ENCODE measurements at places on chromosomes 4 and X.

DNA sequence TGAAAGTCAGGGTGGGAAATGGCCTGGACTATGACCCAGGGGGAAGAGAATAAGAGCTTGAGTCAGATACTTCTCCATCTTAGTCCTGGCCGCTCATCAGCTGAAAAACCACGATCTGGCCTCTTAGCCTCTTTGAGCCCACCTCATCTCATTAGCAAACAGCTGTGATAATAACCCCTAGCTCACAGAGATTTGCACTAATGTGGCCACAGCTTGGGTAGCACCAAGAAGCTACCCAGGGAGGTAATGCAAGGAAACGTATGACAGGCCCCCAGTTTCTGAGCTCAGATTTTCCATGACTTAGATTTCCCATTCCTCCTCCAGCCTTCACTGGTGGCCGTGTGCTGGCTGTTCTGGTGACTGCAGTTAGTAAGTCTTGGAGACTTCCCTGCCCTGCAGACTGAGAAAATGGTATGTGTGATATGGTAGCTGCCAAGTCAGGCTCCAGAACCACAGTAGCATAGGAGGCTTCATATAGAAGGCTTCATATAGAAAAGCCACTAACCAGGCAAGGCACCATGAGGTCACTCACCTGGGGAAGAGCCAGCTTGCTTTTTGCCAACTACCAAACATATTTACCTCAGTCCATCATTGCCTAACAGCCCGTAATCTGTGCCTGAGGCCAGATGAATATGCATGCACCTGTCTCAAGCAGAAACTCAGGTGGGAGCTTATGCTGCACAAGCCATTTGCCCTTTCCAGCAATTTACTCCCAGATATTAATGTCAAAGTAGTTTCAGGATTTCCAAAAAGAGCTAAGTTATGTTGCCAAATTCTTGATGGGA, 51.4 kb upstream of the GABRE start:
- DNase-seq: no peak

DNA sequence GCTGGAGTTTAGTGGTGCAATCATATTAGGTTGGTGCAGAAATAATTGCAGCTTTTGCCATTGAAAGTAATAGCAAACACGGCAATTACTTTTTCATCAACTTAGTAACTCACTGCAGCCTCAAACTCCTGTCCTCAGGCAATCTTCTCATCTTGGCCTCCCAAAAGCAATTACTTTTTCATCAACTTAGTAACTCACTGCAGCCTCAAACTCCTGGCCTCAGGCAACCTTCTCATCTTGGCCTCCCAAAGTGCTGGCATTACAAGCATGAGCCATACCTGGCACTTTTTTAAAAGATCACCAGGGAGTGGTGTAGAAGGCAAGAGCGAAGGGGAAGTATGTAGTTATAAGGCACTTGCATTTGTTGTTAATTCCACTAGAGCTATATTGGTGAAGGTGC, 491.1 kb upstream of the ADGRL3 start:
- DNase-seq: no peak

DNA sequence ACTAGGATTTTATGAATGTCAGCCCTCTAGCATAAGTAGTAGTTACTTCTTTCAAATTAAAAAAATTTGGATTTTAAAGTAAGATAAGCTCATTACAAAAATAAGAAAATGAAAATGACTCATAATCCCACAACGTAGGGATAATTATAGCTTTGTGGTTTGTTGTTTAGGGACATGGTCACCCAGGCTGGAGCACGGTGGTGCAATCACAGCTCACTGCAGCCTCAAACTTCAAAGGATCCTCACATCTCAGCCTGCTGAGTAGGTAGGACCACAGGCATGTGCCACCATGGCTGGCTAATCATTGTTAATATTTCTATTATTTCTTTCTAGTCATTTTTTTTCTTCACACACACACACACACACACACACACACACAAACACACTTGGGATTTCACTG, 57.6 kb downstream of the PLAC1 start:
- no peak for DNase-seq

DNA sequence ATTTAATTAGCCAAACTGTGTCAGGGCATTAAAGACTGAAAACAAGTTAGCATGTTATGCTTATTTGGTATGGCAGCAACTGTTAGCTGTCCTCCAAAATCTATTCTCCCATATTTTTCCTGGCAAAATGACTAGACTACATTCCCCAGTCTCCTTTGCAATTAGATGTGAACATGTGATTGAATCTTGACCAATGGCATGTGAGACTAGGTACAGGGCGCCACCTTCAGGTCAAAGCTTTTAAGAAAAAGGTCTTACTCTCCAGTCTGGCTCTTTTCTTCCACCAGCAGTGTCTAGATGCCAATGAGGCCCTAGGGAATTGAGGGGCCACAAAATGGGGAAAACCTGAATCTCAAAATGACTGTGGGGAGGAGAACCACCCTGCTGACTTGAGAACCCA, 408.2 kb downstream of the SMARCA1 start:
- no peak for DNase-seq

- DNase-seq: no peak
Observed at GRCh38 chrX:100363896-100364295, 46.2 kb downstream of the PCDH19 start.

- no peak for DNase-seq
Observed at GRCh38 chr4:184364100-184364921, 110.0 kb downstream of the IRF2 start.

- no peak for DNase-seq
Observed at GRCh38 chrX:56268888-56269287, 36.7 kb downstream of the KLF8 start.

GRCh38 chr4:87007528-87008446, 73.0 kb downstream of the AFF1 start:
- DNase-seq: peak; percentile 21

DNA sequence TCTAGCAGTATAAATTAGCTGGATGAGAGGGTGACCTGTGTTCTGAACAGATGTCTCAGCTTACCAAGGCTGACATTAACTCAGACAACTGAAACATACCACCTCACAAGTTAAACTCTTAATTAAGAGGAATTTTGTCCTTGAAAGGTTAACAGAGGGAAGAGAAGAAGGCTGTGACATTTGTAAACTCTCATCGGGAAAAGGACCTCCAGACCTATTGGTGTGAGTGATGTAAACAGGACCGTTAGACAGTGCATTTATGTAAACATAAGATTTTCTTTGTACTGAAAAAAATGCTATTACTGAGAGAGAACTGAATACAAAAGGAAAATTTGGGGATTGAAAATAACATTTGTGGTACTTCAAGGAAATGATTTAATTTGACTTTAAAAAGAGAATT, 308.4 kb upstream of the DIAPH2 start:
- no peak for DNase-seq

DNA sequence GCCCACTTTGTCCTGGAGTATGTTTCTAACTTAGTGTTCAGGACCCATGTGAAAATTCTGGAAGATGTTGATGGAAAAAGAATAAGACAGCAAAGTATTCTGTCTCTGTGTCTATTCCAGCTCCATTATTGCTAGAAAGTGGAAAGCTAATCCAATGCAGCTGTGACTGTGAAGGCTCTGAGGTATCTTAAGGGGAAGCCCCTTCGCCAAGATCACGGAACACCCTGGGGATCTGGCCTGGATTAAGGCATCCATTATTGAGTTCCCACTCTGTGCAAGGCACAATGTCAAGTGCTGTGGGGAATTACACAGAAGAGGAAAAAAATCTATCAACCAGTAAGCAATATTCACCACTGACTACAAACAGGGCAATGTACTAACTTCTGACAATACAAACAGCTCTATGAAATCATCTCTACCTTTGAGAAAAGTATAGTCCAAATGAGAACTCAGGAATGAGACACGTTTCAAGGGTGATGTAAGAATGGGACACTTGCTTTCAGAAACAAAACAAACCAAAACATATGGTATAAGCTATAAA, 222.1 kb downstream of the LDB2 start:
- no peak for DNase-seq

- DNase-seq: no peak
Observed at GRCh38 chr4:124708517-124709300, 3.8 kb downstream of the ANKRD50 start.

- no peak for DNase-seq
Observed at GRCh38 chr4:47101453-47101852, 70.1 kb downstream of the GABRB1 start.

DNA sequence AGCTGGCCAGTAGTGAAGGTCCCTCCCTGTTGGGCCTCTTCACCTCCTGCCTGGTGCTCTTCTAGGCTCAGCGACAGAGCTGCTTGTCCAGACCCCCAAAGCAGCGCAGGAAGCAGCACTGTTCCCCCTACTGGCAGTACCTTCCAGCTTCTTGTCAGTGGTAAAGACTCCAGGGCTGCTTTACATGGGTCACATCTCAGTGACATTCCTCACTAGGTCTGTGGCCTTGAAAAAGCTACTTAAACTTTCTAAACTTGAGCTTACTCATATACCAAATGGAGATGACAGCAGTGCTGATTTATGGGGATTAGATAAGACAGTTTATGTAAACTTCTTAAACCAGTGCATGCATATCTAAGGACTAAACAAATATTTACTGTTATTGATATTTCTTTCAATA, 117.3 kb downstream of the FAT4 start:
- DNase-seq: no peak

GRCh38 chrX:2732076-2732475, 19.8 kb upstream of the XG start:
- no peak for DNase-seq

DNA sequence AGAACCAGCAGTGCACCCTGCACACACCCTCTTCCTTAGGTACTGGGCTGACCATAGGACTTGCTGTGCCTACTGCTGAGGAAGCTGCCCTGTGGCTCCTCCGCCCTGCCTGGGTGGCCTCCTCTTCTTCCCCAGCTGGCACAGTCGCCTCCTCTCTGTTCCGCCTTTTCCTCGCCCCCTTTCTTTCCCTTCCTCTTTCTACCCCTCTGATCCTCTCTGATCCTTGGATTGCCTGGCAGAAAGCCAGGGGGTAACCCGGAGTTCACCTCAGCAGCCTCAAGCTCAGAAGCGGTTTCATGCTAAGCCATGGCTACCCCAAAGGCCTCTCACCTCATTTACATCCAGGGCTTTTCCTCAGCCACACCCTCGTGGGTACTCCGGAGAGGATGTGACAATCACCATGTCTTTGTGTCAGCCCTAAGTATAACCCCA, 136.2 kb downstream of the SMIM20 start:
- no peak for DNase-seq

DNA sequence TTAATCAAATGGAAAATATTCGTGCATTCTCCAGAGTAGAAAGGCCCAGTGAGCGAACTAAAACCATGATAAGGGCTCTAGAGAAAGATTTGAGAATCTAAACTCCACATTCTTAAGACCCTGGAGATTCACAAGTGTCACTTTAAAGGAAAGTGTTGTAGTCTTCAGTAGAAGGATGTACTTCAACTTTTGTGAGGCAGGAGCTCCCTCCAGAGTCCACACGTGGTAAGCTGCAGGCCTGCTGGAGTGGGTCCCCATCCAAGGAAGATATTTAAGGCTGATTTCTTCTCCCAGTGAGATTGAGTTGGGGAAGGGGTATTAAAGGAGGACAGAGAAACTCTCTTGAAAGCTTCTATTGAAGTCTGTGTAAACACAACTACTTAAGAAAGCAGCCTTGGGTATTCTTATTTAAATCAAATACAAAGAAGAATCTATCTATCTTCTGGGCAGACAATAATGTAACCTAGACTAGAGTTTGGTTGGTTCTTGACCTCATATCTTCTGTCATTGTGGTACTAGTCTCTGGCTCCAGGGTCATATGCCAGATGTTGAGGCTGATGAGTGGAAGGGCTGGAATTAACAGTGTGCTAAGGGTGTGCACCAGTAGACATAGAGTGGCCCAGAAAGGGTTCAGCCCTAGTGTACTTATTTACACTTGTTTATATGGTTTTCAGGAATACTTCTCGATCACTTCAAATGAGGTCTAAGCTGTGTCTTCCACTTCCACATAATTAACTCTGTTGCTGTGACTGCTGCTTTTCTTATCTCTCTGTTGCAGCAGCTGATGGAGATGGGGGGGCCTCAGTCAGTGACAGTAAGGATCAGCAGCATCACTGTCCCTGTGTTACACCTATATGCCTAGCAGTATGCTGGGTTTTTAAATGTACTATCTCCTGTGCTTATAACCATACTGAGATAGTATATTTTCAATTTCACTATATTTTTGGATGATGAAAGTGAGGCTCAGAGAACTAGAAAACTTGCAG, 76.1 kb downstream of the HMGB2 start:
- peak; percentile 24 for DNase-seq

GRCh38 chr4:146585761-146586333, 52.8 kb upstream of the POU4F2 start:
- DNase-seq: no peak

DNA sequence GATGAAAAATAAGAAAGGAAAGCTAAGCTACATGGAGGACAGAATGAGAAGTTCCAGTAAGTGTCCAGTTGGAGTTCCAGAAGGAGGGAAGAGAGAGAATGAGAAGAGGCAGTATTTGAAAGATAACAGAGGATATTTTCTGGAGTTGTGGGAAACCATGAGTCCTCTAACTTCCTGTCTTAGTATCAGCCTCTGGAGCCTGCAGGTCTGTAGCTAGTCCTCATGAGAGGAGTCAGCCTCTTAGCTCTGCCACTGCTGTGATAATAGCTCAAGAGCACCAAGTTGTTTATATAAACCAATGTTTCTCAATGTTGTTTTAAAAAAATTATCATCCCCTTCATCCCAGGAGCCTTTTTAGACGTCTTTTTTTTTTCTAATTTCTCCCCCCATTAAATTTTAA, 2.4 kb upstream of the PLAC1 start:
- no peak for DNase-seq

DNA sequence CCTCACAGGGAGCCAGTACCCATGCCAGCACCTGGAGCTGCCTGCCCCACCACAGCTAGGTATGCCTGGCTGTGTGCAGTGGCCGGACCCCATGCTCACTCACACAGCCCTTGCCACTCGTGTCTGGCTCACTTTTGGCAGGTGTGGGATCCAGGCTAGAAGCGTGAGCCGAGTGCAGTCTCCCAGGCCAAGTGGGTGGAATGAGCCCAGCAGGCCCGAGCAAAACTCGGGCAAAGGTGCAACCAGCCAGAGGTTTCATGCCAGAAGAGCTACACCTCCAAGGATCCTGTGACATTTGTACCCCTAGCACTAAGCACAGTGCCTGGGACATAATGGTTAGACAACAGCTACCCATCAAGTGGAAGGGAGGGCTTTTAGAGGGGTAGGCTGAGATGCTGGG, 217.8 kb downstream of the NSUN7 start:
- no peak for DNase-seq

DNA sequence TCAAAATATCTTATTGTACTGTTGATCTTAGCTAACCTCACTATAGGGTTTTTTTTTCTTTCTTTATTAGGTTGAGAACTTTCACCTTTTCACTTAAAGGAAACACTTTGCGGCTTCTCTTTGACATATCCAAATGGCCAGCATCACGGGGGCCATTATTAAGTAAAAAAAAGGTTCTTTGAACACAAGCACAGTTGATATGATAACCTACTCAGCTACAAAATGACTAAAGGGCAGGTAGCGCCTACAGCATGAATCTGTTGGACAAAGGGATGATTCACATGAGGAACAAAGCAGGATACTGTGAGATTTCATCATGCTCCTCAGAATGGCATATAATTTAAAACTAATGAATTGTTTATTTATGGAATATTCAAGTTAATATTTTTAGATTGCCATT, 119.6 kb downstream of the CCSER1 start:
- no peak for DNase-seq

Data from stimulated activated CD8-positive, alpha-beta memory T cell treated with anti-CD3 and anti-CD28 coated beads, Interleukin-4, amount 100 ng/mL, for 1 hour (primary cell).